BJ (cell line): ENCODE measurements at places on chromosomes 7 and 10.
A peak's percentile ranks its signal among the peaks of the same experiment; 100 is the strongest.

- no peak for DNase-seq
Observed at GRCh38 chr7:120467676-120468075, 194.7 kb downstream of the KCND2 start.

DNA sequence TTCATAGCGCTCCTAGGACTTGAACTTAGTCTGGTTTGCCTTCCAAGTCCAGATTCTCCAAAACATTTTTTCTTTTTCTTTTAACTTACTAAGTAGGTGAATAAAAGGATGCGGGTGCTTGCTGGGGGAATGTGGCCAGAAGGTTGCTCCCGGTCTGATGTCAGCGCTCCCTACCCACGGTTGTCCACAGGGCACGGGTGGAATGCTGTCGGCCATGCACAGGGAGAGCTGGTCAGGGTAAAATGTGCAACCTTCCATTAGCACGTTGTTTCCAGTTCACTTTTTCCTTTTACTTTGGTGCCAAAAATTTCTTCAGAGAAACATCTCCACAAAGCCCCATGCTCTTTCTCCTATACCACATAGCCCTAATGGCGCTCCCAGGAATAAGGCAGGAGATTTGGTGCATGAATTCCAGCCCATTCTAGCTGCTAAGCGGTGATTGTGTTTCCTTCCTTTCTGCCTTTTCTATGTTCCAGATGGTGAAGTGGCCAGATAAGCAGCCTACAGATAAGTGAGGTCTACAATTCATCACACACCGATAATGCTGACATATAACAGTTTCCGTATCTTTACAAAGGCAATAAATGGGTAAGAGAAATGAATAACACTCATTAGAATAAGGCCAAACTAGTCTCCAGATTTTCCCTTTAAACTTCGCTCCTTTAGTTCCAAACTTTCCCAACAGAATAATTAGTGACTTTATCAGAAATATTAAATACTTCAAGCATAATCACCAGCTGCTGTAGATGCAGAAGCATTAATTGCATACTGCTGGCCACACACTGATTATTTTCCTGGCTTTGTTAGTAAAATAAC lies 138.3 kb upstream of the FGFR2 start:
- DNase-seq: no peak

GRCh38 chr10:114779803-114780576 lies 41.6 kb upstream of the FHIP2A start:
- peak; percentile 96 for DNase-seq

DNA sequence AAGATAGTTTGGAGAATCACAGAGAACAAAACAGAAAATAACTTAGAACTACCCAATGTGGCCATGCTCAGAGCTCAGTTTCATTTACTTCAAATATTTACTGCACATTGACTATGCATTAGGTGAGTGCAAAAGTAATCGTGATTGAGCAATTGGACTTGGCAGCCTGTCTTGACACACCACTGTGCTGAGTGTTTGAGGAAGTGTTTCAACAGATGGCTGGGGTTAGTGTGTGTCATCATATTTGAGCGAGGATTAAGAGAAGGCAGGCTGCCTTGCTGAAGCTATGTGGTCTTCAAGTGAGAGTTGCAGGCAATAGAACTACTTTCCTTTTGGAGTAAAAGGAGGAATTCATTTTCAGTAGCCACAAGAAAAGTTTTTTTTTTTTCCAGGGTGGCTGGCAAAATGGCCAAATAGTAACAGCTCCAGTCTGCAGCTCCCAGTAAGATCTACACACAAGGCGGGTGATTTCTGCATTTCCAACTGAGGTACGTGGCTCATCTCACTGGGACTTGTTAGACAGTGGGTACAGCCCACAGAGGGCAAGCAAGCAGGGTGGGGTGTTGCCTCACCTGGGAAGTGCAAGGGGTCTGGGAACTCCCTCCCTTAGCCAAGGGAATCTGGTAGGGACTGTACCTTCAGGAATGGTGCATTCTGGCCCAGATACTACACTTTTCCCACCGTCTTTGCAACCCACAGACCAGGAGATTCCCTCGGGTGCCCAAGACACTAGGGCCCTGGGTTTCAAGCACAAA lies 37.6 kb downstream of the AKR1C4 start:
- DNase-seq: no peak

DNA sequence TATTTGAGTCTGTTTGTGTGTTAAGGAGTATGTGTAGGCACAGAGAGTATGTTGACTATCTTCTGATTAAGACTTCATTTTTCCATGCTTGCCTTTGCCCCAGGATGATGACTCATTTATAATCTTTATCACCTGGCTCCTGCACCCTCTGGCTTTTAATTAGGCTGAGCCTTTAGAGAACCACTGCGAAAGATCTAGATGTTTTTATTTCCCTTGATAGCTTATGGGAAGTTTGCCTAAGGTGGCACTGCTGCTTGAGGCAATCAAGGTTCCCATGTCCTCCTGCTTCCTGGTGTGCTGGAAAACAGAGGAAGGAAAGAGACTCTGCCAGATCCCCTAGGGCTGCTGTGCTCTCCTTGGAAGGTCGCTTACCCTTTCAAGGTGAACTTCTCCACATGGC lies 114.6 kb downstream of the ARL4A start:
- no peak for DNase-seq
